Activated naive CD8-positive, alpha-beta T cell treated with anti-CD3 and anti-CD28 coated beads, Interleukin-2, amount 10 ng/mL, durations not matched to agents 7 days and 5 days (primary cell): ENCODE measurements at places on chromosomes 4 and X. TPM values are rescaled to one million over a fixed set of nuclear protein-coding genes. Genes with fewer than 3 reads are reported as not detected.

Gene TAB3
- total RNA-seq: 20.7 TPM

Gene PITX2
- not detected for total RNA-seq

Gene CDK16
- total RNA-seq: 67.1 TPM

Gene MAGEA1
- not detected for total RNA-seq

Gene EXOC1L
- not detected for total RNA-seq

Gene SOX3
- not detected for total RNA-seq
